ENCODE measurements at places on chromosomes 2 and 18.

DNA sequence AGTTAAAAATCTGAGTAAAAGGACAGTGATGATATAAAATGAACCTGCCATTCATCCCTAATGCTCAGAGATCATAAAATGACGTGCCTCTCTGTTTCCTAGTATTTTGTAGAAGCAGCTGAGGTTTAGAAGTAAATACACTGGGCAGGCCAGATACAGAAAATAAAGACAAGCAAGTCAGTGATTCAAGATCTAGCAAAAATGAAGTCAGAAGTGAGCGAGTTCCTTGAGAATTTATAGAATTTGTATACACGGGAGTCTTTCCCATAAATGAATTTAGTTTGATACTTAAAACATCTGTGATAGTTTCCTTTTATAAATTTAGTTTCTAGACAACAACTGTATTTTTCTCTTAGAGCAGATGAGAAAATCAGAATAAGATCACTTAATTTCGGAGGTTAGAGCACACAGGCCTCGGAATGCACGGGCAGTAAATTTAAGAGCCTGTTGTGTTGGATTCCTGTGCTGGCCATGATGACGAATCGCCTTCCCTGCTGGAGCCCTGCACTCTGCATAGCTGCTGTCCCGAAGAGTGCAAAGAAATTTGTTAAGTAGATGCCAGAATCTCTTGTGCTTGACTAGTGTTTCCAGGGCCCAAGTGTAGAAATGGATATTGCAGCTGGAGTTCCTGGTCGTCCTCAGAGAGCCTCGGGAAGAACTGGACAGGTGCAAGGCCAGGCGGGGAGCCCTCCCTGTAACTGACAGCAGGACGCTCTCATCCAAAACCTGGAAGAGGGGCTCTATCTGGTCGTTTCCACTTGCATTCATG lies 83.7 kb upstream of the RBM44 start:
- DNase-seq = no peak

GRCh38 chr18:36850527-36851201 lies 21.7 kb downstream of the KIAA1328 start:
- DNase-seq = peak; percentile 12

DNA sequence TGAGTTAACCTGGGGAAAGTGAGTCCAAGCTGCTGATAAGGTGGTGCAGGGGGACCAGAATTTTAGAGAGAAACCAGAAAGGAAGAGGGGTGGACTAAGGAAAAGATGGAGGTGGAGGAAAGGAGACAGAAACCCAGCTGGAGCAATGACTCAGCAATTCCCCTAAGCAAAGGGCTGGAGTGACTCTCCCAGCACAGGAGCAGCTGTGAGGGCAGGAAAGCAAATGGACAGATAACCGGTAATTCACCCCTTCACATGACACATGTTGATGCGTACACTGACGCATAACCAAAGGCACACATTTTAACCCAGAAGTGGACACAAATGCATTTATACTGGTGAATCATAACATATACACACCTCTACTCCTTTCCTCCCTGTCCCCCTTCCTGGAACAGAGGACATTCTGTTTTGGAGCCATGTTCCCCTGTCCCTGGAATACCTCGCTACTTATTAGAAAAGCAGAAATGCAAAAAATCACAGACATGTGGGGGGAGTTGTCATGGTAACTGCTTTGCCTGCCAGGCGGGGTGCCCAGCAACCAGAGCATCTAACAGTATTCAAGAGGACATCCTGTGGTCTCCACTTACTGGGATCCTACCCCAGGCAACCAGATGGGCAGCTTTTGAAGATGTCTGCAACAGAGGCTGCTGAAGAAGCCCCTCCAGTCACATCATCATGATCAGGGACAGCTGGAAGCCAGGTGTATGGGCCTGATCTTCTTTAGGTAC lies 4.7 kb downstream of the CDK5R2 start:
- peak; percentile 73 for DNase-seq

- no peak for DNase-seq
These were observed 23.8 kb downstream of the SMAD4 start for GRCh38 chr18:51053814-51054213.

- no peak for DNase-seq
These were observed 330.4 kb downstream of the LPIN1 start for GRCh38 chr2:12076810-12077209.

GRCh38 chr2:88880441-88880953 lies 189.0 kb downstream of the RPIA start:
- DNase-seq = peak; percentile 78

GRCh38 chr18:8800445-8800844 lies 95.1 kb downstream of the MTCL1 start:
- DNase-seq = peak; percentile 89
